ENCODE measurements at places on chromosomes 16 and 17. TPM values are rescaled to one million over a fixed set of nuclear protein-coding genes. Genes with fewer than 3 reads are reported as not detected.

Gene GAS7
- total RNA-seq = 0.29 TPM

Gene NPIPB8
- 0.33 TPM for total RNA-seq

Gene EME1
- total RNA-seq = 14.9 TPM

Gene PRPSAP2
- total RNA-seq = 48.3 TPM

Gene ACE
- total RNA-seq = 0.64 TPM

Gene AANAT
- 0.27 TPM for total RNA-seq

Gene SNN
- 8.8 TPM for total RNA-seq

Gene NRN1L
- total RNA-seq = 0.32 TPM

Gene GALR2
- 1.5 TPM for total RNA-seq

Gene GOSR1
- total RNA-seq = 36.1 TPM

Gene EVI2B
- total RNA-seq = 0.17 TPM

Gene PFN1
- 2,450 TPM for total RNA-seq

Gene KRT33B
- not detected for total RNA-seq

Gene HOXB5
- total RNA-seq = 1.5 TPM

Gene ARHGAP44
- 2.7 TPM for total RNA-seq

Gene MT1A
- 18.2 TPM for total RNA-seq

Gene DNAAF1
- total RNA-seq = 0.20 TPM

Gene STRADA
- total RNA-seq = 28.4 TPM
